Dermis lymphatic vessel endothelial cell (primary cell): ENCODE measurements at places on chromosomes 13 and 19. TPM values are rescaled to one million over a fixed set of nuclear protein-coding genes. Genes with fewer than 3 reads are reported as not detected.

The PSG7 gene
- not detected in 2 replicates for total RNA-seq

The GMIP gene
- 4.6 and 4.7 TPM in 2 replicates for total RNA-seq

The CEACAM3 gene
- not detected in 2 replicates for total RNA-seq

The SYNGR4 gene
- total RNA-seq: not detected in 2 replicates

The GARRE1 gene
- total RNA-seq: 40.7 and 57.2 TPM in 2 replicates

The IFI30 gene
- 4.5 and 9.5 TPM in 2 replicates for total RNA-seq

The SULT2B1 gene
- total RNA-seq: 0.11 TPM in 1 of 2 replicates, not detected in the other

The GPR12 gene
- total RNA-seq: not detected in 2 replicates
